ENCODE measurements at places on chromosomes 6 and 20.

DNA sequence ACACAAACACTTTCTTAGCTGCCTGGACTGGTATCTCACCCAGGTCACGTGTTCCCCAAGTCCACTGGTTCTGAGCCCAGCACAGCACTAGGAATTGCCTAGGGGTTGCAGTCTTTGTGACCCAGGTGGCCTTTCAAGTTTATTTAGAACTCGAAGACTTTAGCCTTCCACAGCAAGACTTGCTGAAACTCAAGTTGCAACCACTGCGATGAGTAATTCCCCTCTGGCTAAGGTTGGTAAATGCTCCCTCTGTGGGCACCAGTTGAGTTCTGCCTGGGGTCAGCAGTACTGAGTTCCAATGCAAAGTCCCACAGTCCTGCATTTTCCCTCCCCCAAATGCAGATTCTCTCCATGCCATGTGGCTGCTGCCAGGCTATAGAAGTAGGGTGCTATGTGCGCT lies 77.6 kb upstream of the MOCS1 start:
- no peak for DNase-seq

DNA sequence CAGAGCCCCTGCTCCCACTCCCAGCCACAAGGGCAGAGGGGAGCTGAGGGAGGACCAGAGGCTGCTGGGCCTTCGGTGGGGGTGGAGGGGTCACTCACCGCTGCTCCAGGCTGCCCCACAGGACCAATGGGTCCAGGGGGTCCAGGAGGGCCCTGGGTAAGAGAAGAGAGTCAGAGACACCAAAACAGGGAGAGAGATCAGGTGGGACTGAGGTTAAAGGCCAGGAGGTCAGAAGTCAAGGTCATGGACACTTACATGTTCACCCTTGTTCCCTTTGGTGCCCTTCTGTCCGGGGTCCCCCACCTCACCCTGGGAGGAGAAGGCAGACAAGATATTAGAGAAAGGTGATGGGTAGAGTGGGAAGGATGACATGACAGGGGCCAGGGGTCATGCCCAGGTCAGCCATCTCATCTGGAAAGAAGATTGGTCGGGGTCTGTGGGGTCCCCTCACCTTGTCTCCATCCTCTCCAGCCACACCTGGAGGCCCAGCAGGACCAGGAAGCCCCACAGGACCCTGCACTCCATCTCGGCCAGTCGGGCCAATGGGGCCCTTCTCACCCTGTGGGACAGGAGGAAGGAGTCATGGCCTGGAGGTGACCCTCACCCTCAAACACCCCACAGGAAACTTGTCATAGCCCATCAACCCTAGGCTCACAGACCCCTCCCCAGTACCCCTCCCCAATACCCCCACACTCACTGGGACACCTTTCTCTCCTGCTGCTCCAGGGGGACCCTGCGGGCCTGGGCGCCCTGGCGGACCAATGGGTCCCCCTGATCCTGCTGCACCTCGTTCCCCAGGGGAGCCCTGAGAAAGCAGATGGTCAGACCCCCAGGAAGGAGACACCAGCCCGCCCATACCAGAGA lies 21.0 kb downstream of the COL11A2 start:
- DNase-seq, result no peak

GRCh38 chr20:19363476-19363875 lies 151.0 kb downstream of the SLC24A3 start:
- DNase-seq, result no peak

- no peak for DNase-seq
These were observed 90.5 kb upstream of the EPB41L1 start for GRCh38 chr20:36063916-36064657.

- peak; percentile 76 for DNase-seq
These were observed 712 bp downstream of the RXRB start for GRCh38 chr6:33199687-33200218.

- no peak for DNase-seq
These were observed 43.6 kb upstream of the FOXP4 start for GRCh38 chr6:41502566-41502916.

- DNase-seq, result no peak
These were observed 24.2 kb upstream of the TAGAP start for GRCh38 chr6:159068904-159069578.

DNA sequence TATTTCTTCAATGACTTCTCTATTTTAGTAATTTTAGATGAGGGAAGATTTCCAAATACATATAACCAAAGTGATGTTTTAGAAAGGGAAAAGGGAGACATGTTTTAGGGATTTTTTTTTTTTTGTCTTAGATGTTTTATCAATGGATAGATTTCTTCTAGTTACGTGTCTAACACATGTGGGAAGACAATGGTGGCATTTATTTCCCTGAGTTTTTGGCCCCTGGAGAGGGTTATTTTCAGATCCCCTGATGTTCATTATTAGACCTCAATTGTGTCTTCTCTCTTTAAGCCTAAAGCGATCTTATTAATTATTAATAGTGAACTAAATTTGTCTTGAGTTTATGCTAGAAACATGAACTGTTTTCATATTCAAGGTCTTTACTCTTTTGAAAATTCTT lies 30.3 kb downstream of the TRMT11 start:
- no peak for DNase-seq

DNA sequence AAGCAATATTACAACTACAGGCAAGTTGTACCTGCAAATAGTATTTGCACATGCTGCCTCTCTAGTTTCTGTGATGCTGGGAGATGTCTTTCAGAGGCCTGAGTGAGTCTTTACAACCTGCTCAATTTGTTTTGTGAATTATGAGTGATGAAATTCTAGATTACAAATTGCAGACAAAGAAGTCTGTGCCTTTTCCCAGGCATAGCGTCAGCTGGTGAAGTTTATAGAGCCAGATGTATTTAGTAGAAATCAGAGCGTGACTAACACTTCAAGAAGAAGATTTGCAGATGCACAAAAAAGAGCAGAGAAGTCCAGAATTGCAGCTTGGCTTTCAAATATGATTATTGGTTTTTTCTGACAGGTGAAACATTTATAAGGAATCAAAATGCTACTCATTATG lies 289.9 kb downstream of the PLCB1 start:
- no peak for DNase-seq

GRCh38 chr20:44092551-44093248 lies 94.3 kb downstream of the JPH2 start:
- peak; percentile 12 for DNase-seq

DNA sequence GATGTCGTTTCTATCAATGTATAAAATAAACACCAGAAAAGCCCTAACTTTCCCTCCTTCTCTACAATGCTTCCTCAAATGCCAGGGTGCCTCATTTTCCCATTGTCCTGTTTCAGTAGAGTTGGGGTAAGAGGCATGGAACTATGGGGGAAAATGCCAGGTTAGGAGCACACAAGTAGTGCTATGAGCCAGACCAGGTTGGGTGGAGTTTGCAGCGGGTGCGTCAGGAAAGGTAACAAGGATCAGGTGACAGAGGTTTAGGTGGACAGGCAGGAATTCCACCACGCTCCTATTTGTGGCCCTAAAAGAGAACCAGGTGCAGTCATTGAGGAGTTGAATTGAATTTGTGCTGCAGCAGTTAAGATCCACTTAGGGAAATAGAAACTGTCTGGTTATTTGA lies 36.5 kb downstream of the SYTL3 start:
- DNase-seq, result no peak

- DNase-seq, result no peak
These were observed 14.0 kb downstream of the TPD52L2 start for GRCh38 chr20:63878899-63879663.

GRCh38 chr6:107786709-107787588 lies 37.2 kb downstream of the SCML4 start:
- DNase-seq, result peak; percentile 35

GRCh38 chr6:166800137-166800536 lies 156.2 kb downstream of the RNASET2 start:
- DNase-seq, result no peak

GRCh38 chr6:105911106-105911629 lies 175.0 kb upstream of the PRDM1 start:
- DNase-seq, result no peak

GRCh38 chr20:16583474-16583873 lies 10.2 kb upstream of the KIF16B start:
- no peak for DNase-seq

GRCh38 chr20:35108921-35109320 lies 16.3 kb upstream of the TRPC4AP start:
- DNase-seq, result no peak
